Activated T-cell treated with anti-CD3 and anti-CD28 coated beads, Interleukin-2, amount 50 U/mL, for 72 hours (primary cell): ENCODE measurements at places on chromosomes 16 and 17. TPM values are rescaled to one million over a fixed set of nuclear protein-coding genes. Genes with fewer than 3 reads are reported as not detected.

SLFN11 gene
- 64.7 TPM for total RNA-seq

TAT gene
- not detected for total RNA-seq

ZC3H7A gene
- 96.3 TPM for total RNA-seq

DNA sequence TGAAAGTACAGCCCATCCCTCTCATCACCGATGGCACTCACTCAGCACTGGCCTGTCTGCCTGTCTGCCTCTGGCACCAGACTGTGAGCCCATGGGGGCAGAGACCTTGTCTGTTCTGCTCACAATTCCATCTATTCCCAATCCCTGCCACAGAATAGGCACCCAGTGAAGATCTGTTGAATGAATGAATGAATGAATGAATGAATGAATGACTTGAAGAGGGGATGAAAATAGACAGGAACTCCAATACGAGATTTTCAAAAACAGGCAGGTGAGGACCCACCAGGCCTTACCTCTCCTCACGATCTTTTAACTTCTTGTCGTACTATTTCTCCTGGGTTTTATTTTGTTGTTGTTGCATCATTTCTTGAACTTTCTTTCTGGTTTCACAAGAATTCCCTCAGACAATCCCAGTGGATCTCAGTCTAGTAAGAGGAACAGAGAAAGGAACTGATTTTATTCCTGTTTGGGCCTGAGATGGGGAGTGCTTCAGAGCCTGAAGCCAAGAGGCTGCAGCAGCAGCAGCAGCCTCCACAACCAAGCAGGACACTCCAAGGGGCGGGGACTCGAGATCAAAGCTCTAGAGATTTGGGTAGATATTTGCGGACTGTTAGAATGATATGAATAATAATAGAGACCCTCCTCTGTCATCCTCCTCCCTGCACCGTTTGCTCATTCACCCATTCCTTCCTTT, 17.7 kb downstream of the KRT9 start:
- DNase-seq = no peak

GRCh38 chr17:58089111-58089510, 5.9 kb downstream of the DYNLL2 start:
- DNase-seq = no peak
